IMR-90 (cell line): ENCODE measurements at places on chromosomes 16 and 17. TPM values are rescaled to one million over a fixed set of nuclear protein-coding genes. Genes with fewer than 3 reads are reported as not detected.
A peak's percentile ranks its signal among the peaks of the same experiment; 100 is the strongest.

DHX58 gene
- 1.9 and 2.8 TPM in 2 replicates for polyA plus RNA-seq

KRT31 gene
- 0.05 TPM in 1 of 2 replicates, not detected in the other for polyA plus RNA-seq

TBC1D3C gene
- 0.04 TPM in 1 of 2 replicates, not detected in the other for polyA plus RNA-seq

GPR139 gene
- not detected in 2 replicates for polyA plus RNA-seq

GRCh38 chr16:64983963-64984362 lies 137.9 kb downstream of the CDH11 start:
- peak; percentile 89 for DNase-seq

- DNase-seq, result no peak
Observed at GRCh38 chr16:29107299-29107698, 122.4 kb downstream of the LAT start.

- DNase-seq, result no peak
Observed at GRCh38 chr16:89288577-89288844, 71.0 kb downstream of the ZNF778 start.

- DNase-seq, result no peak
Observed at GRCh38 chr17:73595068-73595467, 49.2 kb downstream of the SDK2 start.

- DNase-seq, result no peak
Observed at GRCh38 chr16:46606231-46606630, 14.9 kb downstream of the SHCBP1 start.

DNA sequence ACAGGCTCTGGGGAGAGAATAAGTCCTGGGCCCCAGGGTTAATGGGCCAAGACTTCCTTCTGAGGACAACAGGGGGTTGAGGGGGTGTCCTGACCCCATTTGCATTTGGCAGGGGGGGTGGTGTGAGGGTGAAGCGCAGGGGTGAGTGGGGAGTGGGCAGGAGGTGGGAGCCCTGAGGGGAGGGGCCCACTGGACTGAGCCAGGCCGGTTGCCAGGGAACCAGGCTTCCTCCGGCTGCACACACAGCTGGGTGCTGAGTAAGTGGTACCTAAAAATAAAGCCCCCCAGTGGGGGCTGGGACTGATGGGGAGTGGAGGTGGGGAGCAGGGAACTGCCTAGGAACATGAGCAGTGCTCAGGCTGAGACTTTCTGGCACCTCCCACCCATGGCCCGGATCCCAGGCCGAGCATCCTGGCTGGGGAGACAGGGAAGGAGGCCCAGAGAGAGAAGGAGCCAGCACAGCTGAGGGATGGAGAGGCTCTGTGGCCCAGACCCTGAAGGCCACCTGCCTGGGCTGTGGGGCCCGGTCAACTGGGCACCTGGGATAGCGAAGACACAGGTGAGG lies 7.5 kb upstream of the RASD1 start:
- DNase-seq, result no peak

DNA sequence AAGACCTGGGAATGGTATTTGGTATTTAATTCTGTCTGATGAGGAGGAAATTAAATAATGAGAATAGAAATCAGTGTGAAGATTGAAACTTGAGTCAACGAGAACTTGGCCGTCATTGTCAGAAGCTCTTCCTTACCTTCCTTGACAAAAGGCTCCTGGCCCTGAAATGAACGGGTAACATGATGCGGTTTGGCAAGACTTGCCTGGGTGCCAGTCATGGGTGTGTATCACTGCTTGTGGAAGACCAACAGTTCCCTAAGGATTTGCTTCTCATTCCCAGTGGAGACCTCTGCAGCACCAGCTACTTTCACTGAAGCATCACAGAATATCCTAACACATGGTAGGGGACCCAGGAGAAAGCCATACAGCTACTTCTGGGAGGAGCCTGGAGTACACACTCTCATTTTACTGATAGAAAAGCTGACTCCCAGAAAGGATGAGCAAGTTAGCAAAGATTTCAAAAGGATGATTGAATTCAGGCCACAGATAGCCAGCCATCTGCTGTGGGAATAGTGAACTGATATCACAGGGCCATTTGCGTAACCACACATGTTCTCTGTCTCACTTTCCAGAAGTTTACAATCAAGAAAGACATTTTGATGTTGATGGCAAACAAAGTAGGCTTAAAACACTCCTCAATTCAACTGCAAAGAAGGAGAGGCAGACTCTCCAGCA lies 258.1 kb upstream of the SALL1 start:
- DNase-seq, result peak; percentile 41

DNA sequence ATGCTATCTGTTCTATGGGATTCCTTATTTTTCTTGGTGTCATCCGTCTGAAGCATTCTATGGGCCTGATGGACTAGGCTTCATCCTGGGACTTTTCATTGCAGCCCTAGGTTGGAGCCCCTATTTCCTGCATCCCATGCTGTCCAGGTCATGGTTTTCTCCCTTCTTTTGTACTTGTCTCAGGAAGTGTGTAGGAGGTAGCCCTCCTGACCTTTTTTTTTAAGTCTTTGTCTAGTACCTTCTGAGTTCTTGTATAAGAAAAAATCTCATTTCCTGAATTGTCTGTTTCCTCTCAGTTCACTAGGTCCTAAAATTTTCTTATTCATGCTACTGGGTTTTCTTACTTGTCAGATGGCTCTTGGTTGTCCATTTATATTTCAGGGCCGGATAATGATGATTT lies 6.0 kb downstream of the NDEL1 start:
- no peak for DNase-seq

- DNase-seq, result peak; percentile 93
Observed at GRCh38 chr17:62892870-62893338, 73.1 kb upstream of the TANC2 start.

GRCh38 chr17:4184811-4185210 lies 41.8 kb downstream of the CYB5D2 start:
- no peak for DNase-seq

- DNase-seq, result peak; percentile 87
Observed at GRCh38 chr16:66580605-66581209, 1.4 kb downstream of the CMTM2 start.
